ENCODE measurements at places on chromosomes 1 and 21.
A peak's percentile ranks its signal among the peaks of the same experiment; 100 is the strongest.

GRCh38 chr1:183418696-183419095, 516 bp upstream of the NMNAT2 start:
- no peak for DNase-seq

DNA sequence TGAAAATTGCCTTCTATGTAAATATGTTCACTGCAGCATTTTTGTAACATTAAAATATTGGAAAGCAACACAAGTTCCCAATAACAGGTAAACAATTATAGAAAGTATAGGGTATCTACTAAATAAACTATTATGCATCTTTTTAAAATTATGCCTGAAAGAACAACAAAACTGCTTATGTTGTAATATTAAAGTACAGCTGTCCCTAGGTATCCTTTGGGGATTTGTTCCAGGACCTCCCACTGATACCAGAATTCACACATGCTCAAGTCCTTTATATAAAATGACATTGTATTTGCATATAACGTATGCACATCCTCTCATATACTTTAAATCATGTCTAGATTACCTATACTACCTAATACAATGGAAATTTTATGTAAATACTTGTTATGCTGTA, 121.8 kb upstream of the TNFSF4 start:
- no peak for DNase-seq

DNA sequence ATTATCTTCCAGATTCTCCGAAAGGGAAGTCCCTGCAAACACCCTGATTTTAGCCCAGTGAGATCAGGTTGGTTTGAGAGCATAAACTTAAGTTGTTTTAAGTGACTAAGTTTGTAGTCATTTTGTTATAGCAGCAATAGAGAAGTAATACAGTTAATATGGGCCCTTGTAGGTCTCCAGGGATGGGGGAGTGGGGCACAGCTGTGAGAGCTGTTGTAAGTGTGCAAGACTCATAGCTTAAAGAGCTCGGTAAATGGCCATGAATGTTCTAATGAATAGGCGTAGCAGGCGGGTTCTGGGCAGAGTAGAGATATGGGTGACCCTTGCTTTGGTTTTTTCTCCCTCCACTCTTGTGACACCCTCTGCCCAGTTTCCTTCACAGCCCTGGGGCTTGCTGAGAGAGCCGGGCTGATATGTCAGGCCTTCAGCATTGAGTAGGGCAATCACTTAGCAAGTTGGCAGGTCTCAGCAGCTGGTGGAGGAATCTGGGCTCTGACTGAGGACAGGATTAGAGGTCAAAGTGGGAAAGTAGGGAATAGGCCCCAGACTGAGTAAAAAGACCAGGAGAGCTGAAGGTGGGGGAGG, 16.0 kb upstream of the ID3 start:
- DNase-seq, result no peak

- no peak for DNase-seq
These were observed 277.2 kb upstream of the VAMP3 start for GRCh38 chr1:7493711-7494454.

GRCh38 chr1:164562061-164562460, 3.1 kb downstream of the PBX1 start:
- no peak for DNase-seq

GRCh38 chr1:246232126-246232525, 275.0 kb downstream of the SMYD3 start:
- no peak for DNase-seq

GRCh38 chr1:174692313-174692712, 244.5 kb downstream of the GPR52 start:
- DNase-seq, result no peak

DNA sequence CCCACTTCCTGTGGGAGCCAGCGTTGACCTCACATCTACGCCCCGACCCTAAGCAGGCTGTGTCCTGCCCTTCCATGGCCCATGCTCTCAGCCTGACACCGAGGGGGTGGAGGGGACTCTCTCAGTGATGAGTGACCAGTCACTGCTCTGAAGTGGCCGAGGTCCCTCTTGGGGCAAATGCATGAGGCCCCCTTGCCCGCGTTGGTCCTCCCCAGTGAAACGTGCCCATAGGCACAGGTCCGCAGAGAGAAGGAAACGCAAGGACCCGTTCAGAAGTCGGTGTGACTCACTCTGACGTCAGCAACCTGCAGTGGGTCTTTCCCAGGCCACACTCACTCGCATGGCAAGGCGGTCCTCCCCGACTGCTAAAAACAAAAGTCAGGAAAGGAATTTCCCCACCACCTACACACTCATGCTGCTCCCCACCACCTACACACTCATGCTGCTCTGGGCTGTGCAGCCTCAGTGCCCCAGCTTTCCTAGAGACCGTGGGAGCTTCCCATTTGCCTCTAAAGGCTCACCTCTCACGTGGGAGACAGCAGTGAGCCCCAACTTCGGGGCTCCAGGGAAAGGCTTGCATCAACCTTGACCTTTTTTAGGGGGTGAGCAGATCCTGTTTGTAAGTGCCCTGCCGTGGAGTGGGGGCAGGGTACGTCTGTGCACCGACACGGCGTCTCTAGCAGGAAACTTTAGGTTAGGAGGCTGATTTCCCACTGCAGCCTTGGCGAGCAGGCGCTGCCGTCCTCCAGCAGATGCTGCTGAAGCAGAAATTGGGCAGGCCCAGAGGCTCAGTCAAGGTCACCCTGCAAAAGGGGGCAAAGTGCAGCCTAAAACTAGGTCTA, 11.4 kb downstream of the UBASH3A start:
- no peak for DNase-seq

- no peak for DNase-seq
These were observed 246.9 kb downstream of the GRIK3 start for GRCh38 chr1:36787312-36787913.

GRCh38 chr1:201463071-201463552, 5.9 kb downstream of the PHLDA3 start:
- no peak for DNase-seq

DNA sequence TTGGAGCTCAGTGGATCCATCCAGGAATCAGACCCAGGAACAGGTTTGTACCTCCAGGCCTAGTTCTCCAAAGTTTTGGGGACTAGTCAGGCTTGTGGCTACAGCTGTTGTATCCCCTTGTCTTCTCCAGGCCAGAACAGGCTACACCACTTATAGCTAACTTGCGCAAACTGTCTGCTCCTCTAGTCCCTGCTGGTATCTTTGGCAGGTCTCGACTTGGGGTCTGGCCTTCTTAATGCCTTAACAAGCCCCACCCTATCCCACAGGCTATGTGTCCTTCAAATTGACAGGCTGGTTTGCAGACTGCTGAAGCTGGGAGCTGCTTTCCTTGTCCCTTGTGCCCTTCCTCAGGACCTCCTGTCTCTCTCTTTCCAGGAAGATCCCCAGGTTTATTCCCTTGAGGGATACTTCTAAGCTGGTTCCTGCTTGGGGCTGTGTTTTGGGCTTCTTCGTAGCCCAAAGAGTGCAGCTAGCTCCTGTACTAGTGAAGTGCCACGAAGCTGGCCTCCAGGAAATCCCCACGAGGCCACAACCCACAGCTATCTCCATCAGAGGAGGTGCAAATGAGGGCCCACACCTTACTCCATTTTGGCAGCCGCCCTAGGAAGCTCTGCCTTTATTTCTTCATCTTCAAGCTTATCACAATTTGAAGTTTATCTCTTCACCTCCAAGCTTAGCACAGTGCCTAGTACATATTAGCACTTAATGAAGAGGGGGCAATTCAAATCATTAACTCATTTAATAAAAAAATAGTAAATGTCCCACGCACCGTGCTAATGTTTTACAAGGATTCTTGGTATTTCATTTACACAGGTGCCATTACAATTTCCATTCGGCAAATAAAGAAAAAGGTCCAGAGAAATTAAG, 683 bp upstream of the DMAP1 start:
- DNase-seq, result peak; percentile 55

DNA sequence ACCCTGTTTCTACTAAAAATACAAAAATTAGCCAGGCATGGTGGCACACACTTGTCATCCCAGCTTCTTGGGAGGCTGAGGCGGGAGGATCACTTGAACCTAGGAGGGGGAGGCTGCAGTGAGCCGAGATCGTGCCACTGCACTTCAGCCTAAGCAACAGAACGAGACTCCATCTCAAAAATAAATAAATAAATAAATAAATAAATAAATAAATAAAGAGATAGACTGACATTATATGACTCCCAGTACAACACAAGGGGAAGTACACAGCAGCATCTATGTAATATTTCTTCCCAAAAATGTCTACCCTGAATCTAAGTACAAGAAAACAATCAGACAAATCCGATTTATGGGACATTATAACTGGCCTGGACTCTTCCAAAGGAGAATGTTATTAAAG, 35.1 kb downstream of the LUZP1 start:
- DNase-seq, result no peak

- no peak for DNase-seq
These were observed 174.1 kb upstream of the CSF3R start for GRCh38 chr1:36656838-36657237.

DNA sequence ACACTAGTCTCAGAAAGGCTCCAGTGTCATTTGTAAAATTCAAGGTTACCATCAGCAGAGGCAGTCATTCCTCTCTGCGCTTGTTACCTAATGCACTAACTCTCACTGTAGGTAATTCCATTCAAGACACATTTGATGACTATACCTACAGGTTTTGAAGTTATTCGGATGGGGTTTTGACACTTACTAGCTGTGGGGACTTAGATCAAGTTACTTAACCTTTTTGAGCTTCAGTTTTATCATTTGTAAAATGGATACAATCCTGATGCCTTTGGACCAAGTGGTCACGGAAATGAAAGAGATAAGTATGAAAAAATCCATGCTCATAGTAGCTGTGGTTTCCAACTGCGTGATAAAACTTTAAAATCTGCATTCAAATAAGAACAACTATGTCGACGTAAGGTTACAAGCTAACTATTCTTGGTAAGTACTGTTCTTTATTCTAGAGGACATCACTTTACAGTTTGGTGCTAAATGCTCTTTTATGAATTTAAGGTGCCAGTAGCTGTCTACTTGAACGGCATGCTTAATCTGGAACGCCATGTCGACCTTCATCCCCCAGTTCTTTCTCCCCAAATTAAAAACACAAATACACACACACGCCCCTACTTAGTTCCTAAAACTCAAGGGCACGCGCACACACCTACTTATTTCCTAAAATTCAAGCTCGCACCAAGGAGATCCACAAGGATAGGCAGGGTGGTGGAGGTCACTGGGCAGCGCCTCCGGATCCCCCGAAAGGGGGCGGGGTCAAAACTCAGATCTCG, 550 bp upstream of the NFYC start:
- no peak for DNase-seq

- DNase-seq, result no peak
These were observed 40.8 kb downstream of the OLFML2B start for GRCh38 chr1:161982917-161983316.

DNA sequence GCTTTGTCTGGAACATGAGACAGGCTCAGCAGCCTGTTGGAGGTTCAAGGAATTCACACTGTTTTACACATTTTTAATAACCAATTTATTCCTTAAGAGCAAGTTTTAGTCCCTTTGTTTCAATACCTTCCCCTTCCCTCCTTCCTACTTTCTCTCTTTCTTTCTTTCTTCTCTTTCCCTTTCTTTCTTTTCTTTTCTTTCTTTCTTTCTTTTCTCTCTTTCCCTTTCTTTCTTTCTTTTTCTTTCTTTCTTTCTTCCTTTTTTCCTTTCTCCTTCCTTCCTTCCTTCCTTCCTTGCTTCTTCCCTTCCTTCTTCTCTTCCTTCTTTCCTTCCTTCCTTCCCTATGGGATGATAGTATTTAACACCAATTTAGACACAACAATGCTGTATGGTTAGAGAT, 164.2 kb downstream of the CENPF start:
- DNase-seq, result no peak

All from hematopoietic multipotent progenitor cell treated with erythropoietin and hydrocortisone succinate and interleukin-3 and kit ligand, for 8 days (in vitro differentiated cells).